ENCODE measurements at places on chromosomes 4 and X.

GRCh38 chrX:292900-293897 lies 12.0 kb downstream of the PLCXD1 start:
- no peak for DNase-seq

- DNase-seq: no peak
These were observed 9.4 kb downstream of the FHIP1A start for GRCh38 chr4:151418385-151418784.

- DNase-seq: no peak
These were observed 108.4 kb upstream of the ATXN3L start for GRCh38 chrX:13428053-13428786.

DNA sequence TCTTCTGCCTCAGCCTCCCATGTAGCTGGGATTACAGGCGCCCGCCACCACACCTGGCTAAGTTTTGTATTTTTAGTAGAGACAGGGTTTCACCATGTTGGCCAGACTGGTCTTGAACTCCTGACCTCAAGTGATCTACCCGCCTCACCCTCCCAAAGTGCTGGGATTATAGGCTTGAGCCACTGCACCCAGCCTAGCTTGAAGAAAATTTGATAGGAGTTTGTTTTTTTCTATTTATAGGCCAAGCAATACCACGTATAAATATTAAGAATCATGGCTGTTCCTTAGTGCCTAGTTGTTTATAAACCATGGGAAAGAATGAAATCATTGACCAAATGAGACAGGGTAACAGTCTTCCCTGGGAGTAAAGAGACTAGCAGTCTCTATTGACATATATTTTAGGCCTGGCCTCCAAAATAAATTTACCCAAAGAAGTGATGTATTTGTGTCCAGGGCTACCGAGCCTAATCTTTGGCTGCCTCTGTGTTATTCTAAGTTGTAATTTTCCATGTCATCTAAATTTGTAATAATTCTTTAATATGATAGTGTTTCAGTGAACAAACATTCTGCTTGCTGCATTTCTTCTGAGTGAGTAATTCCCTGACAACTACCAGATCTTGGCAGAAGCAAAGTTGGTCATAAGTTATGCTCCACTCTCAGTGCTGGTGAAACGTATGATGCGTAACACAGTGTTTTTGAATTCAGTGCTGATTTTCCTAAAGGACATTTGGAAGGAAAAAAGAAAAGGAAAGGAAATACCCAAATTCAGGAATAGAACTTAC lies 10.3 kb downstream of the PKD2 start:
- DNase-seq: no peak

- DNase-seq: no peak
These were observed 118.1 kb upstream of the EMCN start for GRCh38 chr4:100635899-100636298.

Data from effector memory CD4-positive, alpha-beta T cell (primary cell).